Mucosa of descending colon (tissue), 3 donors: ENCODE measurements at places on chromosomes 1 and 21. TPM values are rescaled to one million over a fixed set of nuclear protein-coding genes. Genes with fewer than 3 reads are reported as not detected.

LMX1A gene
- total RNA-seq, result 0.38 TPM

FMOD gene
- 26.6 TPM for total RNA-seq

- DNase-seq, result no peak
Measured at GRCh38 chr21:32834916-32835235, 63.3 kb upstream of the PAXBP1 start.

- no peak for DNase-seq
Measured at GRCh38 chr1:167430134-167430848, 88.0 kb downstream of the CD247 start.

MROH9 gene
- not detected for total RNA-seq

- no peak for DNase-seq
Measured at GRCh38 chr1:24009406-24009805, 29.3 kb upstream of the SRSF10 start.

- DNase-seq, result no peak
Measured at GRCh38 chr1:214319938-214320337, 39.0 kb downstream of the SMYD2 start.

VSIG8 gene
- not detected for total RNA-seq

LAPTM5 gene
- 71.1 TPM for total RNA-seq
